ENCODE measurements at places on chromosomes 3 and 15. TPM values are rescaled to one million over a fixed set of nuclear protein-coding genes. Genes with fewer than 3 reads are reported as not detected.

CCR5 gene
- polyA plus RNA-seq = 1.0 TPM

NUSAP1 gene
- polyA plus RNA-seq = 3.0 TPM

ISLR gene
- 82.1 TPM for polyA plus RNA-seq

MEX3B gene
- 3.6 TPM for polyA plus RNA-seq

B3GALNT1 gene
- polyA plus RNA-seq = 10.7 TPM

C3orf22 gene
- not detected for polyA plus RNA-seq

TTBK2 gene
- polyA plus RNA-seq = 7.7 TPM

TMEM212 gene
- polyA plus RNA-seq = not detected

CEMIP gene
- polyA plus RNA-seq = 0.25 TPM

LRTM1 gene
- not detected for polyA plus RNA-seq

GRCh38 chr3:37626736-37627565 is 234.7 kb upstream of the CTDSPL start:
- DNase-seq = no peak

- DNase-seq = no peak
Observed at GRCh38 chr3:114318295-114318694, 24.5 kb downstream of the TIGIT start.

DNA sequence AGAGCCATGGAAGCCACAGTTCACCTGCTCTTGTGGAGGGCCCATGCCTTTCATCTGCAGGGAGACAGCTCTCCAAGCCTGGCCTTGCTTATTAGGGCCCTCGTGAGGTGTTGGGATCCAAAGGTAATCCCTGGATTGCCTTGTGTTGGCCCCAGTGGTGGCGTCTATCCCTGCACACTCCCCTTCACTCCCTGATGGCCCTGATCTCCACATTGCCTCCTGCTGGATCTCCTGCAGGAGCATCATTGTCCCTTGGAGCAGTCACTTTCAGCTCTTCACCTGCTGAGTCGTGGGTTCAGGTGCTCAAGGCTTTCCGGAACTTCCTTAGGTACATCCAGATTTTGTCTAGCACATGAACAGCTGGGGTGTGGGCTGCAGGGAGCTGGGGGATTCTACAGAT is 7.0 kb downstream of the PPCDC start:
- no peak for DNase-seq

GRCh38 chr3:117748131-117748530 is 1038.6 kb downstream of the TUSC7 start:
- DNase-seq = no peak

DNA sequence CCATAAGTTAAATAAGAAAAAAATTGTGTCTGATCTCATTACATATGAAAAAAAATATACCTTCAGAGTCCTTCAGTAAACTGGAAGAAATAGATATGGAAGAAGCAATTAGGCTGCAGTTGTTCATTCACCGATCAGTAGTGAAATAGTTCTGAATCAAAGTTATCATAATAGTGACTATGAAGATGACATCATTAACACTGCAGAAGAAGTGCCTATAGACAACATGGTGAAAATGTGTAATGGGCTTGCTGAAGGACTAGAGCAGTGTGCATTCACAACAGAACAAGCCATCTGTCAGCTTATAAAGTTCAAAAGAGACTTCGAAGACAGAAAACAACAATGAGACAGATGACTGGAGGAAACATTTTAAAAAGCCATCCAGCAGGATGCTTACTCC is 144.5 kb downstream of the NAALADL2 start:
- no peak for DNase-seq

DNA sequence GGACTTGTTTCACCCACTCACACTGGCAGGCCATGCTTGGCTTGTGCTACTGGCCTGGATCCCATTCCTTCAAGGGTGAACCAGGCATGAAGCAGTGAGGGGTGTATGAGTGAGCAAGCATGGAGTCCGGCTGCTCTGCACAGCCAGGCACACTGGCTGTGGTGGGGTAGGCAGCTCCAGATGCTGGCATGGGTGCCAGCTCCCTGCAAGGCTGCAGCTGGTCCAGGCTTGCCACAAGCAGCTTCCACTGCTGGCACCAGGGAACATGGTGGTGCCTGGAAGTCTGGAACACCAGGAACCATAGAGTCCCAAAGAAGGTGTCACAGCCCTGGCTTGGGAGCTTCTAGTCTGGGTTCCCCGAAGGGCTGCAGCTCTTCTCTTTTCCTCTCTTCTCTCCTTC is 395.1 kb downstream of the UNC13C start:
- DNase-seq = no peak

- DNase-seq = no peak
Observed at GRCh38 chr3:31364711-31365110, 168.0 kb upstream of the STT3B start.

- DNase-seq = no peak
Observed at GRCh38 chr3:54519493-54519892, 397.1 kb downstream of the CACNA2D3 start.

GRCh38 chr15:39302936-39303335 is 277.9 kb upstream of the THBS1 start:
- no peak for DNase-seq

DNA sequence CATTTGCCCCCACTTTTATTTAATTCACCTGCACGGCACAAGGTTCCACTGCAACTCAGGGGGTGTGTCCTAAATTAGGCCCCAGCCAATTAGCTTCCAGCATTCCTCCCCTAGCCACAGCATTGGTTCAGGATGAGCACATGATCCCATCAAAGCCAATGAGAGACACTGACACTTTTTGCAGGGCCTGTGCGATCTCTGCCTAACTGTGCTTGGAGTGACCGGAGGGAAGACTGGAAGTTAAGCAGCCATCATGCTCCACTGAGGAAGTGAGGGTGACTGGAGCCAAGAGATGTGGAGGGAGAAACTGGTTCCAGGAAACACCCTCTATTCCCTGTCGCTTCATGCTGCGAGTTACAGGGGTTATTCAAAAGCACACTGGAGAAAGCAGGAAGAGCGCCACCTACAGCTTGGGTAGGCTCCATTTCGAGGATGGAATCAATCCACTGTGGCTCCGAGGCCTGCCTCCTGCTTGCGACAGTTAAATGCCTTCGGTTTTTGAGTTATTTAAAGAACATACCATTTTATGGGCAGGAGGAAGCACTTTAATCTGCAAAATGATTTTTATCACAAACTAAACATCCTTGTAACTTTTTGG is 122.2 kb upstream of the WNT5A start:
- DNase-seq = no peak

- no peak for DNase-seq
Observed at GRCh38 chr3:120908795-120909601, 993 bp downstream of the STXBP5L start.
